Globus pallidus (tissue), 1 donor: ENCODE measurements at places on chromosomes 13 and 19.

- no peak for DNase-seq
Measured at GRCh38 chr13:50672025-50672424, 171.5 kb downstream of the DLEU7 start.

GRCh38 chr13:94031609-94032008 is 447.9 kb downstream of the DCT start:
- DNase-seq = no peak

- DNase-seq = no peak
Measured at GRCh38 chr13:42466123-42466522, 107.8 kb upstream of the TNFSF11 start.

GRCh38 chr13:105278943-105279381 is 1256.5 kb downstream of the EFNB2 start:
- no peak for DNase-seq
